ENCODE measurements at places on chromosomes 2 and 18.

- no peak for DNase-seq
Measured at GRCh38 chr2:113905886-113906285, 16.0 kb downstream of the ACTR3 start.

DNA sequence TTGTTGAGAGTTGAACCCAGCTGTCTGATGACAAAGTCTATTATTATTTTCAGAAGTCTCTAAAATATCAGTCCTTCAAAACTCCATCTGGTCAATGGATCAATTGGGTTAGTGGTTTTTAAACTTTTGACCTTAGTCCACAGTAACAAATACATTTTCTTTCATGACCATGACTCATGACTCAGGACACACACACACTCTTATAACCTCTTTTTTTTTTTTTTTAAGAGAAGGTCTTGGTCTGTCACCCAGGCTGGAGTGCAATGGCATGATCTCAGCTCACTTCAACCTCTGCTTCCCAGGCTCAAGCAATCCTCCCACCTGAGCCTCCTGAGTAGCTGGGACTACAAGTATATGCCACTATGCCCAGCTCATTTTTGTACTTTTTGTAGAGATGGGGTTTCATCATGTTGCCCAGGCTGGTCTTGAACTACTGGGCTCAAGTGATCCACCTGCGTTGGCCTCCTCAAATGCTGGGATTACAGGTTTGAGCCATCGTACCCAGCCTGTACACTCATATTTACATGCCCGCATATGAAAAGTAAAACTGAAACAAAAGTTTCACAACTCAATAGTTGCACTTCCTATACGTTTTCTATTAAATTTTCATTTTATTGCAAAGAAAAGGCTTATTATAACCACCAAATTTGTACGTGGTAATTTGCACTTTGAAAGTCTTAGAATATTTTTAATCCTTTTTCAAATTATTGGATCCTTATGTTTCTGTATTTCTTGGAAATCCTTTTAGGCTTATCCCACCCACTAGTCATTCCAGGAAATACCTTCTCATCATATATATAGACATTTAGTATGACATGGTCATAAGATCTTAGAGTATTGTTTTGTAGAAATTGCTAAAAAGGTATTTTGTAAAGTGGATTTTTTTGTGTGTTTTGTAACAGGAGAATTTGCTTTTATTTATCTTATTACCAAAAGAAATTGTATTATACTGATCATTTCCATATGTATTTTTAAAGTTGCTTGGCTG is 199.0 kb downstream of the LPIN1 start:
- DNase-seq, result no peak

GRCh38 chr18:8654503-8655451 is 45.5 kb downstream of the RAB12 start:
- no peak for DNase-seq

DNA sequence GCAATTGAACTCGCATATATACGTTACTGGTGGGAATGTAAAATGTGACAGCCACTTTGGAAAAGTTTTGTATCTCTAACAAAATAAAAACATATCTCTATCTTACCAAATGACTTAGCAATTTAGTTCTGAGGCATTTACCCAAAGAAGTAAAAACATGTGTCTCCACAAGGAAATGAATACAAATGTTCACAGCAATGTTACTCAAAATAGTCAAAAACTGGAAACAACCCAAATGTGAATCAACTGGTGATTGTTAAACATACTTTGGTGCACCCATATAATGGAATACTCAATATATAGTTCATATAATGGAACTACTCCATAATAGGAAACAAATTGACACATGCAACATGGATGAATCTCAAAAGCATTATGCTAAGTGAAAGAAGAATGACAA is 70.4 kb upstream of the DNER start:
- DNase-seq, result no peak

DNA sequence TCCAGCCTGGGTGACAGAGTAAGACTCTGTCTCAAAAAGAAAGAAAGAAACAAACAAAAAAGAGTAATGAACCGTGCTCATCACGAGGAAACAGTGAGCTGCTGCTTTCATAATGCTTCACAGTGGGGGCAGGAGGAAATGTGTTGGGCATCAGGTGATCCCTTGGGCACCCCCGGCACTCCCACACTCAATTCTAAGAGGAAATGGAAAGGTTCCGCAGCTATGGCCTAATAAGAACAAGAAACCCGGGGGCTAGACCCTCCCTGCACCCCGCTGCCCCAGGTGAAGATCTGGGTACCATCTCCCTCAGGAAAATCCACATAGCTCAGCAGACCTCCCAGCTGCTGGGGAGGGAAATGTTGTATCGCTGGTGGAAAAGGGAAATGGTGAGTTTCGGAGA is 118.9 kb downstream of the LPIN1 start:
- no peak for DNase-seq
